ENCODE measurements at places on chromosomes 3 and 15. TPM values are rescaled to one million over a fixed set of nuclear protein-coding genes. Genes with fewer than 3 reads are reported as not detected.

Gene TTC21A
- total RNA-seq, result 4.1 TPM

Gene SMAD3
- total RNA-seq, result 30.0 TPM

Gene CLDN1
- 0.95 TPM for total RNA-seq

Gene GNB4
- 0.56 TPM for total RNA-seq

Gene TNFSF10
- 9.5 TPM for total RNA-seq

Gene RYR3
- not detected for total RNA-seq

Gene SUCLG2
- 52.4 TPM for total RNA-seq

Gene THSD4
- not detected for total RNA-seq

Gene PLSCR4
- not detected for total RNA-seq

Gene SCN11A
- 0.08 TPM for total RNA-seq

Gene CXCR6
- 1.7 TPM for total RNA-seq

Gene CD276
- not detected for total RNA-seq
